ENCODE measurements at places on chromosomes 3 and 15.

DNA sequence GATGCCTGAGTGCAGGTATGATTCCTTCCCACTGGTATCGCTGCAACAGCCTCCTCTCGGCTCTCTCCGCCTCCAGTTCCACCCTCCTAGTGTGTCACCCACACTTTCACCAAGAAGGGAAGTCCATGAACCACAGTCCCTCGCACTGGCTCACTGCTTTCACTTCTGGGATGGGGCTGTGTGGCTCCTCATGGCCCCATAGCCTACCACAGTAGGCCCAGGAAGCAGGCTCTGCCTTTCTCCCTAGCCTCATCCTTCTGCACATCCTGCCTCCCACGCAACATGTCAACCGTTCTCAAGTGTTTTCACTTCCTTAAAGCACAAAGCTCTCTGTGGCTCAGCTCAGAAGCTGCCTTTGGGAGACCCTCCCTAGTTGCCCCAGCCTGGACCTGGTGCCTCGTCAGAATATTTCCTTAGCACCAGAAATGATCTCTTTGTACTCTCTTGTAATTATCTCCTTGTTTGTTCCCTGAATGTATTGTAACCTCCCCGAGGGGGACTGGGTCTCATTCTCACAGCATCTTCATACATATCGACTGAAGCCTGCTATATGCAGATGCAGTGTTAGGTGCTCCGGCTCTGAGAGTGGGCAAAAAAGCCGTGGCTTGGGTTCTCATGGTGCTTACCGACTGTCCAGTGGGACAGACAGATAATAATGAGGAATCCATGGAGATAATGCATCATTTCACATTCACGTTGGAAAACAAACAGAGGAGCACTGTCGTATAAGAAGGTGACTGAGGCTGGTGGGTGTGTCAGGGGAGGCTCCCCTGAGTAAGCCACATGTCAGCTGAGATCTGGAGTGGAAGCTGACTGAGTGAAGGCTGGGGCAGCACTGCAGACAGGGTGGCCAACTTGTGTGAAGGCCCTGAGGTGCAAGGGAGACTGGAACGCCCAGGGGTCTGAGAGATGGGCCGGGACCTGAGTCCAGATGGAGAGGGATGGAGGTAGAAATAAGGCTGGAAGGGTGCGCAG is 107.1 kb downstream of the DGKG start:
- DNase-seq, result no peak

DNA sequence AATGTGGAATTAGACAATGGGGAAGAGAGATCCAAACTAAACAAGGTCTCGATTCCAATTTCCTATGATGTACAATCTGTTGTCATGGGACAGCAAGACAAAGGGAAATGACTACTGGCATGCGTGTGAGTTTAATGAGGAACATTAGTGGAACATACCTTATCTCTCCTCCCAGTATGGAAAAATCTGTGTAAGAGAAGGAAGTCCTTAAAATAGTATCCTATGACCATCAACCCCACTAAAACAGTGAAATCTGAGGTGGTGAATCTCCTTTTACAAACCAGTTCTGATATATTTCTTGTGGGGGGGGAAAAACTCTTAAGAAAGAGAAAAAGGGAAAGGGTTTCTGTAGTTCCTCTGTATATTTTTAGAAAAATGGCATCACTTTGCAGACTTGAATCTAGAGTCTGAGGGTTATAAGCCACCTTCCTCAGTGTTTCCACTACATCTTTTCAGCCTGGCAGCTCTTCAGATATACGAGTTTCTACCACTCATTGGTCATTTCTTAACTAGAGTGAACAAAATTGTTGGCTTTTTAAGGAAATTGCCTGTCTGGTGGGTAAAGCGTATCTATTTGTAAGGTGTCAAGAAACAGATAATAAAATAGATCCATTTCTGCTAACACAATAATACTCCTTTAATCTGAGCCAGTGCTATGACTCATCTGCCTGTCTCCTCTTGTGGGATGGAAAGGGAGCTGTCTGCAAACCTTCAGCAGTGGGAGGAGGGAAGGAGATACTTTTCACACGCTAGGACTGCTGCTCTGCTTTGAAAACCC is 3.0 kb upstream of the TNFAIP8L3 start:
- no peak for DNase-seq

DNA sequence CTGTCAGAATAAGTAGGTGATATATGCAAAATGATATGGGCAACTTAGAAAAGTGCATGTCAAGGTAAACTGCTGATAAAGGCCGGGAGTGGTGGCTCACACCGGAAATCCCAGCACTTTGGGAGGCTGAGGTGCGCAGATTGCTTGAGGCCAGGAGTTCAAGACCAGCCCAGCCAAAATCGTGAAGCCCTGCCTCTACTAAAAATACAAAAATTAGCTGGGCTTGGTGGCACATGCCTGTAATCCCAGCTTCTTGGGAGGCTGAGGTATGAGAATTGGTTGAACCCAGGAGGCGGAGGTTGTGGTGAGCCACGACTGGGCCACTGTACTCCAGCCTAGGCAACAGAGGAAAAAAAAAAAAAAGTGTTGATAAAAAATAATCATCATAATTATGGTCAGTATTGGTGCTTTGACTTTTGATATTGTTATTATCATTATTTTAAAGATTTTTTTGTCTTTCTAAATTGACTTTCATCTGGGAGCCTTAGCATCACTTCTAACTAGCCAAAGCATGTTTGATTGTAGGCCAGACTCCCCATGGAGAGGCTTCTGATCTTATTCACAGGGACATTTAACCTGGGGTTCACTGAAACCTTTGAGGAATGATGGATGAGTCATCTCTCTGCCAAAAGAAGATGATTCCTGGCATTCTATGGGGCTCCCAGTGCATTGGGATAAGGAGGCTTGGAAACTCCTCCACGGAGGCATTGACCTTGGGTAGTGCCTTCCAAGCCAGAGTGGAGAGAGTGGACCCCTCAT is 5.6 kb downstream of the ZBTB38 start:
- DNase-seq, result no peak

DNA sequence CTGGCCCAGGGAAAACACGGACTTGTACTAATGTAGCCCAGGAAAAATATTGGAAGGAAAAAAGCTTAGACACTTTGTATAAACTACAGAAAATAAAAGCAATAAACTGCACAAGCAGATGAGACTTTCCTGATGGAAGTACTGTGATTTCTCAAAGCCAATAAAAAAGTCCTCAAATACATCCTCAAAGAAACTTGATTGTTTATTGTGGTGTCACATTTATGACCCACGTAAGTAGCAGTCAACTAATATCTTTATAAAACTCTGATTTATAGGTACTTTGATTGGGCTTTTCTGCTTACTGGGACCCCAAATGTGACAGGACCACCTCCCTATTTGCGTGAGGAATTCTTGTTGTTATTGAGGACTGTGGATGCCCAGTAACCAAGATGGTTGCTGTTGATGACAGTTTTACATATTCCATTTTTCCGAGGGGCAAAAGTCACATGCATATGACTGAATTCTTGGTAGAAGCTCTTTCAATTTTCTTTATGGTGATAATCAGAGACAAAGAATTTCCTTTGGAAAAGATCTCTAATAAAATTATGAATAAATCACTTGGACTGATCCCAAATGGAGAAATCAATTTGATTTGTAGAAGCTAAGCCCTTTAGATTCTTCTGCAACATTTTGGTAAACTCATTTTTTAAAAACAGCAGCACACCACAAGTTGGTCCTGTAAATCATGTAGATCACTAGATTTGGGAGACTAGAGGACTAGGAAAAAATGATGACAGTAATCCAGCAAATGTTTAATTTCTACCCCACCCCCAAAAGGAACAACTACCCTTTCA is 159.0 kb upstream of the TSC22D2 start:
- no peak for DNase-seq

- no peak for DNase-seq
Measured at GRCh38 chr15:61983081-61983480, 77.2 kb downstream of the VPS13C start.

- DNase-seq, result no peak
Measured at GRCh38 chr15:63860155-63860554, 26.4 kb upstream of the HERC1 start.

DNA sequence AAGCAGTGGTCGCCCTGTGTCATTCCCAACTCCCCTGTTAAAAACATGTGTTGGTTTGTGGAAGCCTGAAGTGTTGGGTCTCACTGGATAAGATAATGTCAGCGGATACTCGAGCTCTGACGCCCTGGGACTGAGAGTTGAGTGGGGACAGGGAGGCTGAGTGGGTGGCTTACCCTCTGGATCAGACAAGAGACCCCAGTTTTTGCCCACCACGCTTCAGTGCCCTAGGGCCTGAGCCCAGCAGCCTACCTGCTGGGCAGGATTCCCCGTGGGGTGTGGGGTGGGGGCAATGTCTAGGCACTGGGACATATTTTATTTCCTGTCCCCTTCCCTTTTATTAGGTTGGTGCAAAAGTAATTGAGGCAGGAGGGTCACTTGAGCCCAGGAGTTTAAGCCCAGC is 75.0 kb downstream of the SMAD6 start:
- DNase-seq, result no peak

DNA sequence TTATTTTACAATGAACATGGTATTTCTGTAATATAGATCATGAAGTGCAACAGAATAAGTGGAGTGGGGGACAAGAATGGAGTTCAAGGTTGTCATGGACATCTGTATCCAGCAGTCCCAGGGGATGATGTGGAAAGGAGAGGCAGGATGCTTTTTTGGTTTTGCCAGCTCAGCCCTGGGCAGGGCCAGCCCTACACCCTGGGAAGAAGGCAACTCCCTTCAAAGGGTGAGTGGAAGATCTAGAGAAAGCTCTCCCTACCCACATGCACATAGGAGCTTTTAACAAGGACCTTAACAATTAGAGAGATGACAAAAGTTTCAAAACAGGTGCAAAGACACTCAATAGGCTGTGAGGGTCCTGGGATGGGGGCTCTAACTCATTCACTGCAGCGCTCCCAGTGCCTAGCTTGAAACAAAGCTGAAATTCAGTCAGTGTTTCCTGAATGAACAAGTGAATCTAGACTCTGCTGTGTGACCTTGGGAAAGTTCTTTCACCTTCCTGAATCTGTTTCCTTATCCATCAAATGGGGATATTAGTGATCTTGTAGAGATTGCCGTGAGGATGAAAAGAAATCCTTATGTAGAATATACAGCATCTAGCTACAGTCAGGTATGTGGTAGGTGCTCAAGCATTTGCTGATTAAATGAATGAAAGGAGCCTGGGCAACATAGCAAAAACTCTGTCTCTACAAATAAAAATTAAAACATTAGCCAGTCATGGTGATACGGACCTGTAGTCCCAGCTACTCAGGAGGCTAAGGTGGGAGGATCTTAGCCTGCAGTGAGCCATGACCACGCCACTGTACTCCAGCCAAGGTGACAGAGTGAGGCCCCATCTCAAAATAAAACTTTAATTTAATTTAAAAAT is 14.3 kb downstream of the BHLHE40 start:
- DNase-seq, result no peak

- no peak for DNase-seq
Measured at GRCh38 chr3:113812854-113813253, 25.7 kb upstream of the GRAMD1C start.

DNA sequence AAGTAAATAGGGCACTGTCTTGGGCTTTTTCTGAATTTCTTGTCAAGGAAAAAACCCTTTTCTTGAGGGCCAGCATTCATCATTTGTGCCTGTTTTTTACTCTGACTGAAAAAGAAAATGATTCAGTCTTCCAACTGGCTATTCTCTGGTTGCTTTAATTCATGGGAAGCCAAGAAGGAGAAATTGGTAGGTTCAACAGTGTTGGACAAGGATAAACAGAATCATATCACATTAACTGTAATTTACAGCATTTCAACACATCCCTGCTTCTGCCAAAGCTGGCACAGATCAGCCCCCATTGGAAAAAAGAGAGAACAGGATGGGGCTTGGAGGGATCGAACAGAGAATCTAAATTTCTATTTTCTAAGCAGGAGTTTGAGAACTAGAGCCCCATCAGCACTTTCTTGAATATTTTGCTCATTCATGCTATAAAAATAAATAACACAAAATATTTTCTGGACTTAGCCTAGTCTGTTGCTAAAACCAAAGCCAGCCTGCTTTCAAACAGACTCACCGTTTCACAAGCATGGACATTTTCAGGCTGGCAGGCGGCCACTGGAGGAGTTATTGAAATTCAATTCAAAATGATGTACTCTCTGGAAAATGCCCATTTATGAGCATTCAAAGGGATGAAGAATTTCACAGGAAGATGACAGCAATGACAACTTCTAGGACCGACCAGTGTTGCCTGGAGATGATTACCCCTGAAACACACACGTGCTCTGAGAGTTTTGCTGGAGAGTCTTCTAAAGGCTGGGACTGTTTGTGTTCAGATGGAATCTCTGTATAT is 181.2 kb downstream of the WNT5A start:
- DNase-seq, result no peak

DNA sequence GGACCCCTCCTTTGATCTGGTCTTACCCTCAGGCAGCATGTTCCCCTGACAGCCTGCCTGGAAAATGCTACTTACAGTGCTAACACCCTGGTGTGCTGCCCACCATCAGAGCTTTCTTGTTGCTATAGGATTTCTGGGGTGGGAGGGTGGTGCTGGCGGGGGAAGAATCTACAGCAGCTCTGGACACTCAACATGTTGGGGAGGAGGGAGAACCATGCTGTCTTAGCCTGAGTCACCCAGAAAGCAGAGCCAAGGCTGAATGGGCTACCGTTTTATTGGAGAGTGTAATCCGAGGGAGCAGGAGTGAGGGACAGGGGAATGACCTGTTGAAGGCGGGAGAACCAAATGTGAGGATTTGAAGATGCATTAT is 45.6 kb downstream of the MFSD1 start:
- DNase-seq, result no peak

GRCh38 chr3:98326945-98327344 is 26.7 kb upstream of the OR5K4 start:
- DNase-seq, result no peak

DNA sequence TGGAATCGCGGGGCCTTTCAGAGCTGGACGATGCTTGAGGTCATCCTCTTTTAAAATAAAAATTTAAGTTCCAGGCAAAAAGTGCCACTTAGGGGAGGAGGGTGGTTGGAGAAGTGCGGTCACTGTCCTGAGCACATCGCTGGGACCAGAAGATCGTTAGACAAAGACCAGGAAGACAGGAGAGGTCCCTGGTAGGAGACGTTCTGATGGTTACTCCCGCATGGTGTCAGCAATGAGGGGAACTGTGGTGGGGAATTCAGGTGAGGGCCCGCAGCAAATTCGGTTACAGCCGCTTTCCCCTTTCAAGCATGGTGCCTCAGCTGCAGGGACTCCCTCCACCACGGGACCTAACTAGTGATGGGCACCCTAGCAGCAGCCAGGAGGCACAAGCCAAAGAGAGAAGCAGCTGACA is 1.0 kb upstream of the ISY1 start:
- no peak for DNase-seq

- DNase-seq, result no peak
Measured at GRCh38 chr3:78690766-78691165, 1077.0 kb downstream of the ROBO1 start.

DNA sequence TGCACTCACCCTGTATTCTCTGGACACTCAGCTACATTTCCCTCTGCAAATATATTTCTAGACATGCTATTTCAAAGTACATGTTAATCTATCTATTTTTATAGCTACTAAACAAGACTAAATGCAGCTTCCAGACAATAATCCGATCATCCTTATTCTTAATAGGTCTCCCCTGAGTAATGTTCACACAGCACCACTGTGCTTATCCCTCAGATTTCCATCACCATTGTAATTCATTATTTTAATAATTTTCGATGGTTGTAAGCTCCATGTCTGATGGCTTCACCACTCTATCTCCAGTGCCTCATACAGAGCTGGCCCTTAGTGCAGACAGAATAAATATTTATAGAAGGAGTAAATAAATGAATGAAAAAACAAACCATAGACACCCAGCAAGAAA is 117.5 kb downstream of the ANXA2 start:
- no peak for DNase-seq

GRCh38 chr3:153038779-153039178 is 123.2 kb upstream of the RAP2B start:
- no peak for DNase-seq

Data from cortex of kidney (tissue), 1 donor.